T-helper 22 cell (primary cell): ENCODE measurements at places on chromosomes 5 and 9.

DNA sequence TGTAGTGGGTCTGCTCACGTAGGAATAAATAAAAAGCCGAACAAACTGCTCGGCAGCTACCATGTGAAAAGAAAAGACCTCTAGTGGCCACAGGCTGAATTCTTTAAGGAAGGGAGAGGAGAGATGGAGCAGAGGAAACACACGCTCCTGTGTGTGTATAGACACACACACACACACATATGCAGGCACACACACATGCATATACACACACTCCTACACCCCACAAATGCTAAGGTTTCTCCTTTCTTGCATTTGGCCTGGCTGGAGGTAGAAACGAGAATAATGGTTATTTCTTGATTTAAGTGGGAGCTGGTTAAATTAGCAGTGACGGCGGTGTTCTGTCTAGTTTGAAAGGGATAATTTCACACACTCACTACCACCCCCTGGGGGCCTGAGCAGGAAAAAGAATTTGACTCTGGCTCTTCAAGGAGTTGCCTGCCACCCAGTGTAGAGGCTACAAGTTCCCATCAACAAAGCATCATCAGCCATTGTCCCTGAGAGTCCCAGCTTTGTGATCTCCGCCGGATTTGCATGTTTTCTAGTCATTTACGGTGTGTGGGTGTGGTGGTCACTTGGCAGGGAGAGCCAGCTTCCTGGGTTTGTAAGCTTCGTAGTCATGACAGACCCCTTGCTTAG lies at the start of gene INSYN2B:
TSS of gene INSYN2B (minus strand) at position 78 of the 636 bp plus-strand sequence. CDS start 96,597 bp downstream, outside the sequence.
- DNase-seq, result no peak

DNA sequence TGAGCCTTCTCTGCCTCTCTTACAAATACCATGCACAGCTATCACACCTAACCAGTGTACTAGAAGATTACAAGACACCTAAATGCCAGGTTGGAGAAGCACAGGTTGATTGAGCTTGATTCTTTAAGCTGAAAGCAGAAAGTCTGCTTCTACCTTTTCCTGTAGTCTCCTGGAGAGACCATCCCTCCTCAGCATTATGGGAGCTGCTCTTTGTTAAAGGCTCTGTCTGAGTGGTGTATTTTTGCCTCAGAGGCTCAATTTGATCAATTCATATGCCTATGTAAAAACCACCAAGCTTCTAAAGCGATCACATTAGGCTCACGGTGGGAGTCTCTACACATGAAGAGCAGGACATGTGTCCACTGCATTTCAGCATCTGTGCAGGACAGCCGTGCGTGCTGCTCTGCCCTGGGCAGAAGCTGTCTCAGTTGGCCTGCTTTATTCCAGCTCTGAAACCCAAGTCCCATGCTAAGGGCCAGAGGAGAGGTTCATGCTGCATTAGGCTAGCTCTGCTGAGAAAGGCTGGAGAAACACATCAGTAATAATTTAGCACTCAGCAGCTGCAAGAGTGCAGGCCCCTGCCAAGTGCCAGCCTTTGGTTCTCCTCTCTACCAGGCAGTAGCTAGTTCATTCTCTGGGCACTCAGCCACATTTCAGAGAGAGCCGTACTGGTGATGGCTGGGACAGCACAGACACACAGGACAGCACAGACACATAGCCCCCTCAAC lies 41.7 kb downstream of the TMEM167A start:
- DNase-seq, result no peak

- DNase-seq, result no peak
Measured at GRCh38 chr9:18543406-18544192, 69.6 kb downstream of the ADAMTSL1 start.

DNA sequence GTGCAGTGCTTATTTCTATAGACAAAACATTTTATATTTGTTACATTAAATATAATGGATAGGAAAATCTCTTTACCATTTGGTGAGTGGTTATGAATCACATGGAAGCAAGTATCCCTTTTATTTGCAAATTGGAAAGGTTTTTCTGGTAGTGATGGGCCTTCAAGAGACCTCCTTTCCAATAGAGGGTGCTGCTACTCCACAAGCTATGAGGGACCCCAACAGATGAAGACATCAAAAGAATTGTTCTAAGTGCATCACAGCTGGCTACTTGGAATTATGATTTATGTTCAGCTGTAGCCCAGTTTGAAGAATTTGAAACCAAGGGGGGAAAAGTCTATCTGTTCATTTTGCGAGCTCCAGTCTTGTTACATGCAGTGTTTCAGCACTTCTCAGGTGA lies 493.7 kb upstream of the SGCD start:
- no peak for DNase-seq

- no peak for DNase-seq
Measured at GRCh38 chr9:135789838-135790291, 87.9 kb downstream of the KCNT1 start.

GRCh38 chr9:86772635-86772993 lies 174.7 kb downstream of the GAS1 start:
- DNase-seq, result no peak

- DNase-seq, result no peak
Measured at GRCh38 chr5:72653586-72653985, 146.4 kb upstream of the ZNF366 start.

GRCh38 chr9:121283856-121284732 lies 16.1 kb downstream of the GSN start:
- DNase-seq, result no peak

- no peak for DNase-seq
Measured at GRCh38 chr5:80754900-80755299, 100.1 kb upstream of the DHFR start.

- no peak for DNase-seq
Measured at GRCh38 chr5:61768692-61769281, 436.7 kb downstream of the ZSWIM6 start.

GRCh38 chr9:92963831-92964606 lies 16.7 kb downstream of the FGD3 start:
- peak; percentile 67 for DNase-seq

GRCh38 chr5:139575313-139575646 lies 14.1 kb downstream of the UBE2D2 start:
- DNase-seq, result no peak

DNA sequence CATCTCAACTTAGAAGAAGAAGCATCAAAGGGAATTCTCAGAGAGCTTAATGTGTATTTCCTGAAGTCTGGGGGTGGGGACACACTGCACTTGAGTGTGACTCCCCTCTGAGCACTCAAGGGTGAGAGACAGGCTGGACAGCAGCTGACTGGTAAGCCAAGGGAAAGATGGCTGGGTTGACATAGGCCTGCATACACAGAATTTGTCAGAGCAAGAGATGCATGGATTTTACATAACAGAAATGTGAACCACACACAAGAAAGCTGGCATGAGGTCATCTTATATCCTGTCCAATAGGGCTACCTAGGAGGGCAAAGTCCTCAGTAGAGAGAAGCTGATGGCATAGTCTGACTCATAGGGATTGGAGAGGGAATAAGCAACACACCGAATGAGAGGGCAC lies 114.3 kb upstream of the EPB41L4A start:
- no peak for DNase-seq

DNA sequence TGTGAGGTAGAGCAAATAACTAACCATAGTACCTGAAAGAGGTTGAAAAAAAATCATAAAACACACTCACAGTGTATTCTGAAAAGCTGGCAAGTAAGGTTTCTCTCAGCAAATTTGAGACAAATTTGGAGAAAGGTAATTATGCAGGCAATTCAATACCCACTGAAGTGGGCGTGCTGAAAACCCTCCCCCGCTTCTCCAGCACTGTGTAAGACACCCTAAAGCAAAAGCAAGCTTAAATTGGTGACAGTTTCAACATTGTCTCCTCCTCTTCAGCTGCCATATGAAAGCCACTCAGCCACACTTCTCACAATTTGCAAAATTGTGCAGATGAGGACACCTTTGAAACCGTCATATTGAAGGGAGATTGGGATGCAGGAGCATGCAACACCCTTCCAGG lies 322.3 kb upstream of the CDH6 start:
- no peak for DNase-seq

GRCh38 chr9:83649080-83649479 lies 26.1 kb downstream of the IDNK start:
- DNase-seq, result peak; percentile 32

DNA sequence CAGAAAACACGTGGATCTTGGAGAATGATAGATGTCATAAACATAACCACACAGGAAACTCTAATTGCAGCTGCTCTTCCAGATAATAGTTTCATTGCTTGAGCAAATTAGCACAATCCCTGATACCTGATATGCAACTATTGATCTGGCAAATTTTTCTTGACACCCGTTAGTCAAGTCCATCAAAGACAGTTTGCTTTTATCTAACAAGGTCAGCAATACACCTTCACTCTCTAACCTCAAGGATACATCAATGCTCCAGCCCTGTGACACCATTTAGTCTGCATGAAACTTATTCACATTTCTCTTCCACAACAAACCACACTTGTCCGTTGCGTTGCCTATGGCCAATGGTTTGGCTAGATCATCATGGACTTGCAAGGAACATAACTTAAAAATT lies 16.6 kb downstream of the UGT3A1 start:
- no peak for DNase-seq

DNA sequence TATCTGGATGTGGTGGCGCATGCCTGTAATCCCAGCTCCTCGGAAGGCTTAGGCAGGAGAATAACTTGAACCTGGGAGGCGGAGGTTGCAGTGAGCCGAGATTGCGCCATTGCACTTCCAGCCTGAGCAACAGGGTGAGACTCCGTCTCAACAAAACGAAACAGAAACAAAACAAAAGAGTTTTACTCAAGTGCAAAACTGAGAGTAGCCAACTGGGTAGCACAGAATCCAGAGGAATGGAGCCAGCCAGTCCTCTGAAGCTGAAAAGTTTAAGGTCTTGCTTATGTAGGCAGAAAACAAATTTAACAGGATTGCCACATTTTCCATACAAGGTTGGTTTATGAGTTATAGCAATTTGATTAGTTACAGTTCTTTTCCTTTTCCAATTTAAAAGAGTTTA lies 32.0 kb downstream of the SPIN1 start:
- DNase-seq, result no peak

GRCh38 chr5:169304175-169304574 lies 3.2 kb upstream of the SLIT3 start:
- no peak for DNase-seq

GRCh38 chr9:98678244-98678842 lies 30.4 kb downstream of the GABBR2 start:
- no peak for DNase-seq

DNA sequence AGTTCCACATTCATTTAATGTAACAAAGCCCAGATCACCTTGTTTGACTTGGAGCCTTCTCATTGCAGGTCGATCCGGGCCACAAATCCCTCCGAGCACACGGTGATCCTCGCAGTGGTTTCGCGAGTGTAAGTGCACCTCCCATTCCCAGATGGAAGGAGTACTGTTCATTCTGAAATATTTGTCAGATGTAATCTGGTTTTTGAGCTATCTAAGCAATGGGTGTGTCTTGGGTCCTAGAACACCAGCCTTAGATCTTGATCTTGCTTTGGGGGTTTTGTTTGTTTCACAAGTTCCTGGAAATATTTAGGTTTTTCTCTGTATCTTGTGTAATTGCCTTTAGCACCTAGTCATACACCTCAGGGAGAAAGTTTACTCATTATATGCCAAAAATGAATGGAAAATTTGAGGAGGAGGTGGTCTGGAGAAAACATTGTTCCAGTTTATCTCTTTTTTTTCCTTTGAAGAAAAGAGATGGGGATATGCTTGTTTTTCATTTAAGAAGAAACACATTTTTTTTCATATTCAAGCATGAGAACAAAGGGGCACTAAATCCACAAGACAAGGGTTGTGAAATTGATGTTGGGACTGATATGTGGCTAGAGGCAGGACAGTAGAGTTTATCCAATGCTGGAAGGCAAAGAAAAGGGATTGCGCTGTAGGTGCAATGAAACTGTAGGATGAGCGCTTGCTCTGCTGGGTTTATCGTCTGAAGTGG lies 118.6 kb downstream of the PDE8B start:
- no peak for DNase-seq

DNA sequence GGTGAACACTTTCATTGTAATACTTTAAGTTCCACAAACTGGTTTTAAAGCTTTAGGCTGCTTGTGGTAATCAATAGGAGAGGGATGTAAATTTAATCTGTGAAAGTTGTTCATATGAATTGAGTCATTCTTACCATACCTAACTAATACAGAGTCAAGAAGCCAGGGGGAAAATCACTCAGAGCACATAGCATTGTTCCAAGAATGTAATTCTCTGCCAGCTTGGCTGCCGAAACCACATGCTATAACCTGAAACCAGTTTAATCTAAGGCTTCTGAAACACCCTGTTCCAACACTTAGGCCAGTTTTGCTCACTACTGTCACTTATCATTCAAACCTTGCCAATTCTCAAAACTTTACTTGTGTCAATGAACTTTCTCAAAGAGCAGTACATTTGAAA lies 528.8 kb upstream of the GRAMD2B start:
- DNase-seq, result no peak

GRCh38 chr5:54470128-54470527 lies 14.6 kb downstream of the HSPB3 start:
- no peak for DNase-seq

DNA sequence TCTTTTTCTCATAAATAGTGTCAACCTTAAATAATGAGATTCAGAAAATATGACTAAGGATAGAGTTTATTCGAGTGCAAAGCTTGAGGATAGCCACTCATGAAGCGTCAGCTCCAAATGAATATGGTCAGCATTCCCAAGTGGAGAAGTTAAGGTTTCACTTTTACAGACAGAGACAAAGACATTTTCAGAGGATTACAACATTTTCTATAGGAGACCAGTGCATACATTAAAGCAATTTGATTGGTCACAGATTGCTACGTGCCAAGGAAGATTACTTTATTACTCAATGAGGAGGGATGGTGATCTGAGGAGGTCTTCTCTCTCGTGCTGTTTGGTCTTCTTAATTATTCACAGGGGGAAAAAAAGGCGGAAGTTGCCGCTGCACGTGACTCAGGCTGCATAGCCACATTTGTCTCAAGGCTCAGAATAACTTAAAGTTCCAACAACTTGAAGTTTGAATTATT lies 60.1 kb upstream of the SPATA31C2 start:
- DNase-seq, result no peak

DNA sequence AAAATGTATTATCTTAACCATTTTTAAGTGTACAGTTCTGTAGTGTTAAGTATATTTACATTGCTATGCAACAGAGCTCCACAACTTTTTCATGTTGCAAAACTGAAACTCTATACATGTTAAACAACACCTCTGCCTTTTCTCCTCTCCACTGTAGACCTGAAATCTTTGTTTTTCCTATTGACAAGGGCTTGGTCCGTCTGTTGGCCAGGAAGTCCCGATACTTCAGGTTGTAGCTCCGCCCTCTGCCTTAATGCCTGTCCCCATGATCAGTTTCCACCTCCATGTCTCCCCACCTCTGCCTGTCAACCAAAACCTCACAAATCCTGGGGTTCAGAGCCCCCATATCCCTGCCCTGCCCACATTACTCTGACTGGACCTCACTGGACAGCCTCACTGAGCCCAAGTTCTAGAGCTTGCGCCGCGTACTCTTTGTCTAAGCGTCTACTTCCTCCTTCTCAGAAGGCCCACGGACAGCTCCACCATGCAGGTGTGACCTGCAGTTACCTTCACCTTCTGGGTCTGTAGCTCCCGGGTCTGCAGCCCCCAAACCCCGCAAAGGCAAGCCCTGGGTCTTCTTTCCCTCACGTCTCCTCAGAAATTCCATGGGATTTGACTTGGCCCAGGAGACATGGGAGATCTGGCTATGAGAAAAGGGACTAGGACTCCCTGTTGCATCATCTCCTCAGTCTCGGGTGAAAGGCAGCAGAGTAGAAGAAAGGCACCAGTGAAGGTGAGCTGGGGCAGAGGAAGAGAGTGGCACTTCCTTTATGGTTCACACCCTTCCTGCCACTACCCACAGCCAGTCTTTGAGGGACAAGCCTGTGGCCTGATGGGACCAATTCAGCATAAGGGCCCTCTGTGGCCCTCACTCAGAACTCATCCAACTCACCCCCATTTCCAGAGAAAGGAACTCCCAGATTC lies 8.0 kb downstream of the GLIPR2 start:
- no peak for DNase-seq
